ENCODE measurements at places on chromosomes 16 and 17. TPM values are rescaled to one million over a fixed set of nuclear protein-coding genes. Genes with fewer than 3 reads are reported as not detected.

Gene SEZ6
- total RNA-seq = not detected

GRCh38 chr17:82479602-82480001 lies 21.1 kb downstream of the NARF start:
- no peak for DNase-seq
- H3K4me1 ChIP-seq = no peaks in the 10 kb centered on the region
- peaks cover 32% of the 10 kb centered on the region for H3K36me3 ChIP-seq
- no peaks in the 10 kb centered on the region for H3K27me3 ChIP-seq

Gene CSH1
- total RNA-seq = not detected

DNA sequence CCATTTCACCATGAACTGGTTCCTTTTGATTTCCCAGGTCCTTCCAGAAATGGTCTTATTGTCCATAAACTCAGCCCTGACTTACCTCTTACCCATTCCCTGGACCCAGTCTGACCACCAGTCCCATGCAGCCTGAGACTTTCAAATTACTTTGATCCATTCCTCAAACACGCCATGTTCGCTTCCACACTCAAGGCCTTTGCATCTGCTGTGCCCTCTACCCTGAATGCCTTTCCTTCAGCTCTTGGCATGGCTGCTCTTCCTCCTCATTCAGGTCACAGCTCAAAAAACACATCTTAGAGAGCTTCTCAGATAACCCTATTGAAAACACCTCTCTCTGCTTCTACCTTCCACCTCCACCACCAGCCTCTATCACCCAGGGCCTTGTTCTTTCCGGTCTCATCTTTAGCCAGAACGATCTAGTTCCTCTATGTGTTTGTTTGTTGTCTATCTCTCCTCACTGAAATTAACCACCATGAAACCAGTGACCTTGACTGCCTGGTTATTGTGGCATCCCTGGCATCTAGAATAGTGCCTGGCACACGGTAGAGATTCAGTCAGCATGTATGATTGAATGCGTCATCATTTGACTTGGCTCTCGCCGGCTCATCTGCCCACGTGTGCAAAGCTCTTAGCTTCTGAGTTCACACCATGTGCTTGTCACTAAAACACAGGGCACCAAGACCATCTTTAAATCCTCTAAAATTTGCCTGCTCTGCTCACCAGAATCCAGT lies 12.8 kb downstream of the CRYM start:
- DNase-seq = no peak
- no peak overlapping the region for H3K27ac ChIP-seq
- no peaks in the 10 kb centered on the region for H3K36me3 ChIP-seq
- peaks cover 10% of the 10 kb centered on the region for H3K4me1 ChIP-seq
- no peak overlapping the region for H3K4me3 ChIP-seq
- no peaks in the 10 kb centered on the region for H3K27me3 ChIP-seq

DNA sequence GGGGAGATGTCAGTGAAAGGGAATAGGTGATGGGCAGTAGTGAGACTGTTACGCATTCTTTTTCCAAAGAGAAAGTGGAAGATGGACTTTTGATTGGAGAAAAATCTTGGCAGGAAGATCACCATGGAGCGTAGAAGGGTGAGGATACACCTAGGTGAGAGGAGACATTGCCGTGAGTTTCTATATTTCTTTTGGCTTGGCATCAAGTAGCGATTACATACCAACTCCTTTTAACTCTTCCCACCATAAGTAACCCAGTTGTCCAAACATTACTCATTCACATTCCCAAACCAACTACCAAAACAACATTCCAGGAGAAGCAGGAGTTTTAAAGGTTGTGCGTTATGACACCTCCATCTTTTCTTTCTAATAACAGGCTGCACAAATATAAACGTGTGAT lies 10.7 kb upstream of the KRT28 start:
- H3K27ac ChIP-seq = no peak overlapping the region
- no peaks in the 10 kb centered on the region for H3K36me3 ChIP-seq
- peaks cover 86% of the 10 kb centered on the region for H3K27me3 ChIP-seq
- peaks cover 7% of the 10 kb centered on the region for H3K4me1 ChIP-seq
- no peak overlapping the region for H3K4me3 ChIP-seq
- no peak for DNase-seq

DNA sequence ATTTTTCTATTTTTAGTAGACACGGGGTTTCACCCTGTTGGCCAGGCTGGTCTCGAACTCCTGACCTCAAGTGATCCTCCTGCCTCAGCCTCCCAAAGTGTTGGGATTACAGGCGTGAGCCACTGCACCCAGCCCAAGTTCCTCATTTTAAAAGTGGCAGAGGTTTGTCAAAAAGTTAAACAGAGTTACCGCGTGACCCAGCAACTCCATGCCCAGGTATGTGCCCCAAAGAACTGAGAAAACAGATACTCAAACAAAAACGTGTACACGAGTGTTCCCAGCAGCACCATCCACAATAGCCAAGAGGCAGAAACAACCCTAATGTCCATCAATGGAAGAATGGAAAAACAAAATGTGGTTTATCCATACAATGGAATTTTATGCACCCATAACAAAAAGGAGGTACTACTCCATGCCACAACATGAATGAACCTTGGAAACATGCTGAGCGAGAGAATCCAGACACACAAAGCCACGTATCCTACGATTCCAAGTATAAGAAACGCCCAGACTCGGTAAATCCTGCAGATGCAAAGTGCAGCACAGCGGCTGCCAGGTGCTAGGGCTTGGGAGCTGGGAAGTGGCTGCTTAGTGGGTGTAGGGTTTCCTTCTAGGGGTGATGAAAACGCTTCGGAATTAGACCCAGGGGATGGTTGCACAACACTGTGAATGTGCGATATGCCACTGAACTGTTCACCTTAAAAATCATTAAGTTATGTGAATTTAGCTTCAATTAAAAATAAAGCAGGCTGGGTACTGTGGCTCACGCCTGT lies 24.8 kb downstream of the ADCY9 start:
- H3K27ac ChIP-seq = no peak overlapping the region
- no peaks in the 10 kb centered on the region for H3K36me3 ChIP-seq
- H3K4me1 ChIP-seq = peaks cover 5% of the 10 kb centered on the region
- H3K4me3 ChIP-seq = no peak overlapping the region

GRCh38 chr17:60920107-60920506 lies 242.5 kb downstream of the BCAS3 start:
- H3K27ac ChIP-seq = no peak overlapping the region
- no peaks in the 10 kb centered on the region for H3K4me1 ChIP-seq
- H3K36me3 ChIP-seq = peaks cover 33% of the 10 kb centered on the region

- no peak for DNase-seq
- H3K4me1 ChIP-seq = peaks cover 14% of the 10 kb centered on the region
- no peak overlapping the region for H3K27ac ChIP-seq
- no peak overlapping the region for H3K4me3 ChIP-seq
- H3K36me3 ChIP-seq = peaks cover 12% of the 10 kb centered on the region
Observed at GRCh38 chr17:35705705-35706104, 25.7 kb upstream of the RASL10B start.
